Putamen (tissue), 1 donor: ENCODE measurements at places on chromosomes 6 and 20.

DNA sequence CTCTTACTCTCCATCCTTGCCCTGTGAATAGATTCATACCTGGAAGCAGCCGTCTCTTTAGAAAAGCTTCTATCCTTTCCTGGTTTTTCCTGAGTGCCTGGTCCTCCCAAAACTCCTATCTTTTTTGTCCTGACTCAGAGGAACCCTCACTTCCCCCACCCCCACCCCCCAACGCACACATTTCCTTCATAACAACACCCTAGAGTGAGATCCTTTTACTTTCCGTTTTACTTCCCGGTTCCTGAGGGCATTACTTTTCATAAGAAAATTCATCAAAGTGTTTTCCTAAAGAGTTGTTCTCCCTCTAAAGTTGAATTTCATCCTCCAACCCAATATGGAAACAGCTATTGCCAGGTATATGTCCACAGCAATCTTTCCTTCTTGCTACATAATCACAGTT is 327.0 kb downstream of the NRN1 start:
- no peak for DNase-seq

- DNase-seq: no peak
Measured at GRCh38 chr6:33628401-33628964, 7.4 kb downstream of the ITPR3 start.

GRCh38 chr6:130632277-130632676 is 194.9 kb upstream of the SMLR1 start:
- no peak for DNase-seq

GRCh38 chr6:168332020-168332419 is 12.4 kb upstream of the DACT2 start:
- peak; percentile 47 for DNase-seq

GRCh38 chr20:8578161-8578865 is 446.2 kb downstream of the PLCB1 start:
- DNase-seq: no peak

GRCh38 chr6:159061805-159062563 is 17.2 kb upstream of the TAGAP start:
- DNase-seq: no peak

DNA sequence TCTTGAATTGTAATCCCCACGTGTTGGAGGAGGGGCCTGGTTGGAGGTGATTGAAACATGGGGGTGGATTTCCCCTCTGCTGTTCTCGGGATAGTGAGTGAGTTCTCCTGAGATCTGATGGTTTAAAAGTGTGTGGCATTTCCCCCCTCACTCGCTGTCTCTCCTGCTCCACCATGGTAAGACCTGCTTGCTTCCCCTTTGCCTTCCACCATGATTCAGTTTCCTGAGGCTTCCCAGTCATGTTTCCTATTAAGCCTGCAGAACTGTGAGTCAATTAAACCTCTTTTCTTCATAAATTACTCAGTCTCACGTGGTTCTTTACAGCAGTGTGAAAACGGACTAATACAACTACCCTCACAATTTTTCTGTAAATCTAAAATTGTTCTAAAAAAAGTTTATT is 26.8 kb upstream of the FAM184A start:
- DNase-seq: no peak

- no peak for DNase-seq
Measured at GRCh38 chr6:31874084-31874670, 4.6 kb downstream of the SLC44A4 start.

GRCh38 chr6:33673851-33674250 is 37.6 kb downstream of the UQCC2 start:
- DNase-seq: no peak

GRCh38 chr6:96227135-96227534 is 211.4 kb downstream of the FUT9 start:
- no peak for DNase-seq

- peak; percentile 4 for DNase-seq
Measured at GRCh38 chr6:99563056-99563723, 5.3 kb downstream of the CCNC start.

DNA sequence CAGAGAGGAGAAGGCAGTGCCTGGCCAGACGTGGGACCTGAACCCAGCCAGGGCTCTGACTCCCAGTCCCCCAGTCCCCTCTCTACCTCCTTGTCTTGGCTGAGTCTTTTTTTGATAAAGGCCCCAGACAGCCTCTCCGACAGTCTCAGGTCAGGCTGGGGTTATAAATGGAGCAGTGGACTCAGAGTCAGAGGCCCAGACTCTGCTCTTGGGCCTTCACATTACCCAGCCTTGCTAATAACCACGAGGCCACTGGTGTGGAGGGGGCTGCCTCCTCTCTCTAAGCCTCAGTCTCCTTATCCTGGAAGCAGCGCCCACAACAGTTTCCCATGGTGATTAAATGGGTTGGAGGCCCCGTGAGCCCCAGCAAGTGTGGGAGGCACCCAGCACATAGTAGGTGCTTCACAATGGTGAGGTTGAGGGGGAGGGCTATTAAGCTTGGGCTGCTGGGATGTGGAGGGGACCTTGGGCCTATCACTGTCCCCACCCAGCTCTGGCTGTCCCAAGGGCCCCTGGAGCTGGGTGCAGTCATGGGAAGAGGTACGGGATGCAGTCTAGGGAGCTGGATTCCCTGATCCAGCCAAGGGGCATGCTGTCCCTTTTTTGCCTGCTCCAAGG is 35.7 kb downstream of the TGM2 start:
- DNase-seq: no peak

DNA sequence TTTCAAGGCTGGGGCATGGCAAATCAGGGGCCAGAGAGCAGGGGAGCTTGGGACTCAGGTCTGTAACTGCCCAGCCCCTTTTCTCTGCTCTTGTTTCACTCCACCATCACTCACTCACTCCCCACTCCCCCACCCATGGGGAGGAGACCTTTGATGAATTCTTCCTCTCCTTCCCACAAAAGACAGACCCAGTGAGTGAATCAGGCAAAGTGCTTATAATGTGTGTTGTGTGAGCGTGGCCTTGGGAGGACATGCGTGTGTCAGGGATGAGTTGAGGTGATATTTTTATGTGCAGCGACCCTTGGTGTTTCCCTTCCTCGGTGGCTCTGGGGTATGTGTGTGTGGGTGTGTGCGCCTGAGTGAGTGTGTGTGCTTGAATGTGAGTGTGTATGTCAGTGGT is 1.0 kb upstream of the CUL9 start:
- DNase-seq: no peak

DNA sequence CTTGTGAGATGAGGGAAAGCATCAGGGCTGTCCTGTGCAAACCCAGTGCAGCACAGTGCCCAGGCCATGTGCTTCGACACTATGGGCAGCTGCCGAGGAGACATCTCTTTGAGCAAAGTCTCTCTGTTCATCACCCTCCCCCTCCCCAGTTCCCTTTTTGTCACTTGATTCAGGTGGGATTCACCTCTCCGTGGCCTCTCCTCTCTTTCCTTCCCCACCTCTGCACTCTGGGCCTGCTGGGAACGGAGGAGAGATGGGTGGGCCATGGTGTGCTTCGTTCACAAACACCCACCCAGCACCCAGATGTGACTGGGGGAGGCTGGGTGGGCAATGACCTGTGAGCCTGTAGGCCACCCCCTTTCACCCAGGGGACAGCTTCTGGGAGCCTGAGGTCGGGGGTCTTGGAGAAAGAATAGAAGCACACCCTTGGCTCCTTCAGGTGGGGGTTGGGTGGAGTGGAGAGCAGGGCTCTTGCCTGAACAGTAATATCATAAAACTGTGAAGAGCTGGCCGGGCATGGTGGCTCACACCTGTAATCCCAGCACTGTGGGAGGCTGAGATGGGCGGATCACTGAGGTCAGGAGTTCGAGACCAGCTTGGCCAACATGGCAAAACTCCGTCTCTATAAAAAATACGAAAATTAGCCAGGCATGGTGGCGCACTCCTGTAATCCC is 33.5 kb upstream of the DLGAP4 start:
- no peak for DNase-seq

DNA sequence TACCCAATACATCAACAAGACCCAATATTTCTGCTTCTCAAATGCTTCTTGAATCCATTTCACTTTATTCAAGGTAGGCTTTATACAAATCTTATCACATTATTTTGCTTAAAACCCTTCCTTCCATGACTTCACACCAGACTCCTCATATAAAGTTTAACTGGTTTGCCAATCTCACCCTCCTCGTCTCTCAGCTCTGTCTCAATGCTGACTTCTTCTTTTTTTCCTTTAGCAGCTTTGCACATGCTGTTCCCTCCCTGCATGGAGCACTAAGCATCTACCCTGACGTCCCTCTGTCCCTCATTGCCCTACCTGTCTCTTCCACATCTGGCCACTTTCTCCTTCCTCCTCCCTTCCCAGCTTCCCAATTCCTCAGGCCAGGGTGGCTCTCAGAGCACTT is 31.4 kb downstream of the KCNK17 start:
- DNase-seq: no peak

GRCh38 chr6:129818251-129818650 is 42.9 kb downstream of the TMEM244 start:
- DNase-seq: no peak

DNA sequence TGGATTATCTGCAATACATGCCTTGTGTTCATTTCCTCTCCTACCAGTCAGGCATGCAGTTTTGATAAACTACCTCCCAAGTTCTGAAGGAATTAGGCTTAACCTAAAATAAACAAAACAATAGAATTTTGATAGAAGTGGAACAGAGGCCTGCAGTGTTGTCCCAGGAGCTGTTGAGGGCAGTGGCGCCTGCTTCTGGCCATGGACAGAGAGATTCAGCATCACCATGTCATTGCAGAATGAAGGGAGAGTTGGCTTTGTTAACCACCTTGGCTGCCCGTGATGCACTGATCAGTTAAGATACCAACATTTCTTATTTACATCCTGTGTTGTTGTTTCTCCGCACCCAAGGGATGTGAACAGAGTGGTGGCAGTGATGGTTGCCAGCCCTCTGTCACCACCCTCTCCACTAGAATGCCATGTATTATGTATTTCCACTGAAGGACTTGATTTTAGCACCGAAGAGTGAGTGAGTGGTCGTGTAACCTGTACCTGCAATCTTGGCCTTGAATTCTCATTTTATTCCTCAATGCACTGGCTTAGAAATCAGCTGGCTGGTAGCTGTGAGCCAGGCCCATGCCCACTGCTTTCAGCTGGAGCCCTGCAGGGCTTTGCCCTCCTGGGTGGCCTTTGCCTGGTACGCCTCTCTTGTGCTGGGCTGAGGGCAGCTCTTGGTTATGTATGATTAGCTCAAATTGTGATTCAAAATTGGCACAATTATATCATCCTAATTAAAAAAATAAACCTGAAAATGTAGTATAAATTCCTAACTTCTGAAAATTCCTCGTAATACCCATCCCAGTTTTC is 56.5 kb downstream of the SHLD1 start:
- no peak for DNase-seq

- DNase-seq: no peak
Measured at GRCh38 chr6:34383161-34383631, 9.3 kb downstream of the NUDT3 start.

DNA sequence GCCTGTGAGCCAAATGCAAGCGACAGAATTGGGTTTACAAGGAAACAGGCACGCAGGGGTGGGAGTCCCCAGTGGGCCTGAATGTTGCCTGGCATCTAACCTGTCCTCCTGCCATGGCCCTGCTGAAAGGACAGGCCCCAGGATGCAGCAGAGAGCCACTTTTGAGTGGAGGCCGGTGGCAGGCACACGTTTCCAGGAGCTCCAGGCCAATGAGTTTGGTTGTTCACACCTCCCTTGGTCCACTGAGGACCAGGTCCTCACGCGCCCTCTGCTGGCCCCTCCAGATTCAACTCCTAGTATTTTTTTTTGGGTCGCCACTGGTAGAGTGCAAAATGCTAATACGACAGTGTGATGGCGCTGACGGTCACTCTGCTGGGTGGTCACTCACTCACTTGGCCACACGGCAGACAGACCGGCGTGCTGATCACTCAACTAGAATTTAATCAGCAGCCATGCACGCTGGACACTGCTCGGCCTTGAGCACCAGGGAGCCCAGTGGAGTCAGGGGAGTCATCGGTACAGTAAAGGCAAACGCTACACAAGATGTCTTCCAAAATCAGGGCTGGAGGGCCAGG is 81.7 kb upstream of the NFATC2 start:
- DNase-seq: no peak

DNA sequence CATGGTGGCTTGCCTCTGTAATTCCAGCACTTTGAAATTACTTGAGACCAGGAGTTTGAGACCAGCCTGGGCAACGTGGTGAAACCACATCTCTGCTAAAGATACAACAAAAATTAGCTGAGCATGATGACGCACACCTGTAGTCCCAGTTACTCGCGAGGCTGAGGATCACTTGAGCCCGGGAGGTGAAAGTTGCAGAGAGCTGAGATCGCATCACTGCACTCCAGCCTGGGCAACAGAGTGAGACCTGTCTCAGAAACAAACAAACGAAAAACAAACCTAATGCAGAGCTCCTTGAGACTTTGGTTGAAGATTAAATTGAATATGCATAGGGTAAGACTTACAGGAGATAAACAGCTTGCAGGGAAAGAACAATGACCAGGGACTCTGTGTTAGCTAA is 80.8 kb downstream of the SCAF8 start:
- DNase-seq: no peak

GRCh38 chr6:166318227-166318626 is 10.0 kb upstream of the PRR18 start:
- DNase-seq: no peak

GRCh38 chr6:104046426-104046825 is 813.3 kb downstream of the HACE1 start:
- no peak for DNase-seq

- peak; percentile 89 for DNase-seq
Measured at GRCh38 chr20:44738813-44739477, 6.7 kb upstream of the KCNK15 start.

- no peak for DNase-seq
Measured at GRCh38 chr6:49847673-49848072, 18.7 kb downstream of the CRISP1 start.

DNA sequence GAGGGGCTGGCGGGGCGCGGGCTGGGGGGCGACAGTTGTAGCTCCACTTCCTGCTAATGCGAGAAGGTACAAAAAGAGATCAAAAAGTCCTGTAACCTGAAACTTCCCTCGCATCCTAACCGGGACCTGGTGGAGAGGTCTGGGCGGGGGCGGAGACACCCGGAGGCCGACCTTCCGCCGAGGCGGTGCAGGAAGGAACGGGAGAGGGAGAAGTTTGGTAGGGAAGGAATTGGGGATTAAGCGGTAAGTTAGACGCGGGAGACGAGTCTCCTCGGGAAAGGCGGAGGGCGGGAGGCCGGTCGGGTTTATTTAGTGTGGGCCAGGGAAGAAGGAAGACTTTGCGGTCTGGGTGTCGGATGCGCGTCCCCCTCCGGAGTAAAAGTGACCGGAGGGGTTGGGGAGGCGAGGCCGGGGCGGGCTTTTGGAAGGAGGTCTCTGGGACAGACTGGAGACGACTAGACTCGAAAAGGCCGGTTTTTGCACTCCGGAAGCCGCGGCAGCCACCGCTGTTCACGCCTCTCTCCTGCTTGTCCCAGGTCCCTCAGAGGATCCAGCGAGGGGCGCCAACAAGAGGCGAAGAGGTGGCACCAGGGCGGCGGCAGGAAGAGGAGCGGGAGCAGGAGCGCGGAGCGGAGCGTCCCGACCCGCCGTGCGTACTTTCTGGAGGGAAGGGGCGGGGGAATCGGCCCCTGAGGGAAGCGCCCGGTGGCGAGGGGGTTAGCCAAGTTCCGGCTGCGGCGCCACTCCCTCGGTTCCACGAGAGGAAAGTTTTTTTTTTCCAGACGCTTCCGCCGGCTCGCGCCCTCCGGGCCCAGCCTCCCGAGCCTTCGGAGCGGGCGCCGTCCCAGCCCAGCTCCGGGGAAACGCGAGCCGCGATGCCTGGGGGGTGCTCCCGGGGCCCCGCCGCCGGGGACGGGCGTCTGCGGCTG is 734 bp downstream of the TPBG start:
- peak; percentile 41 for DNase-seq

GRCh38 chr6:167211881-167212712 is 54.3 kb upstream of the GPR31 start:
- DNase-seq: no peak

GRCh38 chr20:61030130-61030529 is 221.9 kb upstream of the CDH4 start:
- no peak for DNase-seq
